Femur (tissue), 1 donor: ENCODE measurements at places on chromosomes 1 and 21.

GRCh38 chr1:224726441-224727182 is 110.5 kb downstream of the CNIH3 start:
- peak; percentile 27 for DNase-seq

DNA sequence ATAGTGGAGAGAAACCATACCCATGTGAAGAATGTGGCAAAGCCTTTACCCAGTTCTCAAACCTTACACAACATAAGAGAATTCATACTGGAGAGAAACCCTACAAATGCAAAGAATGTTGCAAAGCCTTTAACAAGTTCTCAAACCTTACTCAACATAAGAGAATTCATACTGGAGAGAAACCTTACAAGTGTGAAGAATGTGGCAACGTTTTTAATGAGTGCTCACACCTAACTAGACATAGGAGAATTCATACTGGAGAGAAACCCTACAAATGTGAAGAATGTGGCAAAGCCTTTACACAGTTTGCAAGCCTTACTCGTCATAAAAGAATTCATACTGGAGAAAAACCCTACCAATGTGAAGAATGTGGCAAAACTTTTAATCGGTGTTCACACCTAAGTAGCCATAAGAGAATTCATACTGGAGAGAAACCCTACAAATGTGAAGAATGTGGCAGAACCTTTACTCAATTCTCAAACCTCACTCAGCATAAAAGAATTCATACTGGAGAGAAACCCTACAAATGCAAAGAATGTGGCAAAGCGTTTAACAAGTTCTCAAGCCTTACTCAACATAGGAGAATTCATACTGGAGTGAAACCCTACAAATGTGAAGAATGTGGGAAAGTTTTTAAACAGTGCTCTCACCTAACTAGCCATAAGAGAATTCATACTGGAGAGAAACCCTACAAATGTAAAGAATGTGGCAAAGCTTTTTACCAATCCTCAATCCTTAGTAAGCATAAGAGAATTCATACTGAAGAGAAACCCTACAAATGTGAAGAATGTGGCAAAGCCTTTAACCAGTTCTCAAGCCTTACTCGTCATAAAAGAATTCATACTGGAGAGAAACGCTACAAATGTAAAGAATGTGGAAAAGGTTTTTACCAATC is 80.0 kb downstream of the JMJD4 start:
- no peak for DNase-seq

GRCh38 chr1:179971563-179972496 is 17.2 kb downstream of the CEP350 start:
- no peak for DNase-seq

DNA sequence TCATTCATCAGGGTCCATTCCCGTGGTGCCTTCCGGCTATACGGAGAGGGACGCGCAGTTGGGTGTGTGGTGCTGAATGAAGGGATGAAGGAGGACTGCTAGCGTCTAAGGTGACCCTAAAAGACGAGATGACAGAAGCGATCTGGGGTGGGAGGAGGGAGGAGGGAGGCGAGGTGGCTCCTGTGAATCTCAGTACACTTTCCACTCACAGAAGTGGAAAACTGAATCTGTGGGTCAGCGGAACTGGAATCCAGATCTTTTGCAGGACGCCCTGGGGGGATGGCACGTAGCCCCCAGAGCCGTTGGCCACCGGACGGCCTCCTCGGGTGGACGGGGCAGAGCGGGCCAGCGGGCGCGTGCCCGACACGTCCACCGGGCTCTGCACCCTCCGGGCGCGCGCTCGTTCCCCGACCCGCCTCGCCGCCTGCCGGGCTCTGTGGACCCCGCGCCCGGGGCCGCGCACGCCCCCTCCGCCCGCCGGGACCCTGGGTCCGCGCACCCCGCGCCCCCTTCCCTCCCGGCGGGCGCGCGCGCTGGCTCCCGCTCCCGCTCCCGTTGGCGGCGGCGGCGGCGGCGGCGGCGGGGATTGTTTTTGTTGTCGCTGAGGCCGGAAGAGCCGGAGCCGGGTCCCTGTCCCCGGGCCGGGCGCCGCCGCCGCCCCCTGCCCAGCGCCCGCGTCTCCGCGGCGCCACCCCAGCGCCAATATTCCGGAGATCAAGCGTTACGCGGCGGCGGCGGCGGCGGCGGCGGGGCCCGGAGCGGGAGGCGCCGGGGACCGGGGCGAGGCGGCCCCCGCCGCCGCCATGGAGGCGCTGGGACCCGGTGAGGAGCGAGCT is at the start of gene AGO4:
Gene AGO4 (plus strand): TSS at position 403 of the 836 bp plus-strand sequence. CDS start 401 bp downstream, at position 804.
- DNase-seq = peak; percentile 65

GRCh38 chr1:5492846-5493245 is 499.4 kb downstream of the NPHP4 start:
- no peak for DNase-seq

GRCh38 chr1:193927550-193927949 is 741.1 kb upstream of the B3GALT2 start:
- no peak for DNase-seq

- DNase-seq = peak; percentile 13
Measured at GRCh38 chr1:2590233-2591141, 3.9 kb downstream of the PRXL2B start.

DNA sequence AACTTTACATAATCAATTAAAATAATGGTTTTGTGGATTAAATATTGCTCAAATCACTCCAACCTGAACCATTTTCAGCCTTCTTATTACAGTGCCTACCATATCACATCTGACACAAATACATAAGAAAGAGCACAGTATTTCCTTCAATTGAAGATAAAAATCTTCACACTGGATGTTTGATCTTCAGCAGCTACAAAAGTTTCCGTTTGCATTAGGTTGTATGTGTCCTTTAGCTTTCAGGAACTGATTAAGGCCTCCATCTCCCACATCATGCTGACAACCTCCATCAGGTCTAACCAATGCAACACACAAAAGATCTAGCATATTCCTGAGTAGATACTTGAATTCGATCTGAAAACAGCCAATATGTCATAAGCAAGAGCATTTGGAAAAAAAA is 195.1 kb upstream of the NR5A2 start:
- no peak for DNase-seq

- peak; percentile 5 for DNase-seq
Measured at GRCh38 chr21:45132841-45133573, 58.6 kb downstream of the ADARB1 start.

DNA sequence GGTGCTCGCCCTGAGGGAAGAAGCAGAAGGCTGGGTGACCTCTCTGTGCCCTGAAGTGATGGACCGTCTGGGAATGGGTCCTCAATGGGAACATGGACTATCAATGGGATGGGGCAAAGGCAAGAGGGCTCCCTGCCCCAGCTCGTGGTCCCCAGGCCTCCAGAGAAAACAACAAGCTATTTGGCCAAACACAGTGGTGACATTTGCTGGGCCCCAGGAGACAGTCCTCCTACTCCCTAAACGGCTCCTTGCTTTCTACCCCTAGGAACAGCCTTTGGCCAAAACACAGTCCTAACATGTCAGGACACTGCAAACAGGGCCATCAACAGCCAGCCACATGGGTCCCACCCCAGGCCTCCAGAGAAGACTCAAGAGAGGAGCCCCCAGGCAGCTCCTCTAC is 102.8 kb downstream of the RAVER2 start:
- DNase-seq = no peak

DNA sequence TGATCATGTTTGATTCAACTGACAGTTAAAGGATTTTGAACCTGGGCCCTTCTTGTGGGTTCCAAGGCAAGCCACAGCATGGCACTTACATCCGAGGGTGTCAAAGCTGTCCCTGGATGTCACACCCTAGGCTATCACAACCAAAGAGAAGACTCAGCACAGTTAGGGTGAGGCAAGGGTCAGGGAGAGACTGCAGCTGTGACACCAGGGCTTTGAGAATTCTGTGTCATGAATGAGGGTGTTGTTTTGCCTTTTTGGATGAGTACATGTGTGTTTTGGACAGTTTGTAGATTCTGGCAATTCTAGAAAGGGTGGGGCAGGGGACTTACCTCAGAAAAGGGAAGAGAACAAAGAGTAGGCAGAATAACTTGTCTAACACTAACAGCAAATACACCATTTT is 37.8 kb upstream of the ZNF326 start:
- DNase-seq = no peak

- no peak for DNase-seq
Measured at GRCh38 chr1:183892351-183892793, 87.5 kb downstream of the RGL1 start.

DNA sequence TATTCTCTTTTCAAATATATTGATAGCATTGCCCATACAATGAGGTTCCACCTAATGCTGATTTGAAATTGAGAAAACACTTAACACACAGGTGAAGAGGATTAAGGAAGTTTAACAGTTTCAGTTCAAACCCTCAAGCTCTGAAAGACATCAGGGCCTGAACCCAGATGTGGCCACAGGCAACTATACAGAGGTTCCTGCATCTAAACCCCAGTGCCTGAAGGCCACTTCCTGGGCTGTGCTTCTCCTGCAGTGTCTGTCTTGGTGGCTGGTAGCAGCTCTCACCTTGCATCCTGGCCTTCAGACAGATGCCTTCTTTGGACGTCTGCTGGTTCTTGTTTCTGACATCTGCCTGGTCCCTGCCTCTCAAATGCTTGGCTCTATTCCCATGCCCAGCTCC is 25.1 kb upstream of the NGF start:
- DNase-seq = no peak

- DNase-seq = no peak
Measured at GRCh38 chr1:155946633-155947219, 5.3 kb downstream of the RXFP4 start.

- DNase-seq = no peak
Measured at GRCh38 chr21:26064506-26064905, 106.1 kb downstream of the APP start.

DNA sequence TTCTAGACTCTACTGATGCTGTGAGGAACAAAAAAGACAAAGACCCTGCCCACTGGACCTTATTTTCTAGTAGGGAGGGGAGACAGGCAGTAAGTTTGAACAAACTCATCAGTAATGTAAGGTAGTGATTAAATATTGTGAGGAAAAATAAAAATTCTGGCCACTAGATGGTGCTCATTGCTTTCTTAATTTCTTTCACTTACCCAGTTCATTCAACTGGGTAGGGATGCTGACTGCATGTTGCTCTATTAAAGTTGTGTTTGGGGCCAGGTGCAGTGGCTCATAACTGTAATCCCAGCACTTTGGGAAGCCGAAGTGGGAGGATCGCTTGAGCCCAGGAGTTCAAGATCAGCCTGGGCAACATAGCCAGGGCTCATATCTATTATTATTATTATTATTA is 6.3 kb upstream of the KYAT3 start:
- DNase-seq = no peak

DNA sequence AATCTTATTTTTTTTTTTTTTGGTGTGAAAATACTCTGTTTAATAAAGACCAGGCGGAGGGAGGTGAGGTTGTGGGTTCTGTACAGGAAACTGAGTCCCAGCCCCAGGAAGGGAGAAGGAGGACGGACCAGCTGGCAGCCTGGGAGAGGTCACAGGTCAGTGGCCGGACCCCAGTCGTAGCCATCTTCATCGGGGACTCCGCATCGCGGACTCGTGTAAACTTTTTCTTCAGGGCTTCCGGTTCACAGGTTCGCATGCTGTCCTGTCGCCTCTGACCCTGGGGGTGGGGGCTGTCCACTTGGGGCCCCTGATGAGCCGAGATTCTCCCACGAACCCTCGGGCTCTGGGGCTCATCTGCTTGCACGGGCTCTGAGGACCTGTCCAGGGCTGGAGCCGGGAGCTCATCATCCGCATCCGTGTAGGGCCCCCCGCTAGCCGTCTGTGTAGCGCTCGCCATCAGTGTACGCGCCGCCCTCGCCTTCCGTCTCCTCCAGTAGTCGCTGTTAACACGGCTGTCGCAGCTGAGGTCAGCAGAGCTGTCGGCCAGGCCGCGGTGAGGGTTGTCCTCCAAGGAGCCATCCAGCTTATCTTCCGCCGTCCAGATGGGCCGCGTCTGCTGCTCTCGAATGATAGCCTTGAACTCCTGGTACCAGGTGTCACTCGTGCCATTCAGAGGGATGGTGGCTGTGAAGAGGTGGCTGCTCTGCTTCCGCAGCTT is 975.7 kb upstream of the PRMT6 start:
- DNase-seq = peak; percentile 20

DNA sequence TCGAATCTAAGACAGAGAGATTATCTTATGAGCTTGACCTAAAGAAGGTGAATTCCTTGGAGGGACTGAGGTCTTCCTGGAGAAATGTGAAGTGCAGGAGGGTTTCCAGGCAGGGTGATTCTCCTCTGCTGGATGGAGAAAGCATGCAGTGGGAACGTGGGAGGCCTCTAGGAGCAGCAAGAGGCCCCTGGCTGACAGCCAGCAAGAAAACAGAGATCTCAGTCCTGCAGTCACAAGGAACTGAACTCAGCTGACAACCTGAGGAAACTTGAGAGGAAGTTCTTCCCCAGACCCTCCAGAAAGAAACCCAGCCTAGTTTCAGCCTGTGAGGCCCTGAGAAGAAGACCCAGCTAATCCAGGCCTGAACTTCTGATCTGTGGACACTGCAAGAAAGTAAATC is 345.9 kb downstream of the FAM72C start:
- DNase-seq = no peak

DNA sequence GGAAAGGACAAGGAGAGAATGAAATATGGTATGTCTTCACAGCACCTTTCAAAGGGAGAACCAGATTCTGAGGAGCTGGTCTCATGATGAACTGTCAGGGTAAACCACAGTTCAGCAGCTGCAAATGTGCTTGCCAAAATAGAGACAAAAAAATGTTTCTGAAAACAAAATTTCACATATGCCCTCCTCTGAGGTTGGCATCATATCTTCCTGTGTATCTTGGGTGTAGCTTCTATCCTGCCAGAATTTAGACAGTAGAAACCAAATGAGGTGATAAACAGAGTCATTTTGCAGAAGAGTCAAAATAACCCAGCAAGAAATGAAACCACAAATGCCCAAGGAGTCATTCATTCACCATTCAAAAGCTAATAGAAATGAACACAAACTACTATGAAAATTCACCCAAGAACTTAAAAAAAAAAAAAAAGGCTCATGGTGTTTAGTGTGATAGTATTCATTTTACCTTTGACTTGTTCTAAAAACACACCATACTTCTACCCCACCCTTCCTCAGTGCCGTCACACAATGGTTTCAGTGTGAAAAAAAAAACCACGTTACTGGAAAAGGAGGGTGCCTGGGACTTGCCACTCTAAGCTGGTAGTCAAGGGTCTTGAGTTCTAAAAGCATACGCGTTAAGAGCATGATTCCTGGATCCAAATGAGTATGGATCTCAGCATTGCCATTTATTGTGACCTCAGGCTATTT is 18.5 kb downstream of the SELL start:
- DNase-seq = no peak

DNA sequence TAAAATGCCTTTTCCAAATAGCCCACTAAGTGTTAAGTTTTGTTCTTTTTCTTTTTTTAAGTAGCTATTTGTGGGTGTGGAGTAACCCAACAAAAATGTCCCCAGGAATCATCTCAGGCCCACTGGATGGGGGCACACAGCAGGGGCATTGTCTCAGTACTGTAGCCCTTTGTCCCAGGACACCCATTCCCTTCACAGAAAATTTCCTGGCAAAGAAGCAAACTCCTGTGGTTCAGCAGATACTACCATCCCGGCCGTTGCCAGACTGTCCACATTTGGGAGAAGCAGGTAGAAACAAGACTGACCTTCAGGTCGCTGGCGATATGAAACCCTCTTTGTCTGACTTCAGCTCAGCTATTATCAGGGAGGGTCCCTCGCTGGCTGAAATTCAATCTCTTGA is 23.7 kb upstream of the SRRM1 start:
- peak; percentile 22 for DNase-seq

GRCh38 chr1:24874056-24874455 is 56.0 kb downstream of the RUNX3 start:
- no peak for DNase-seq
